ENCODE measurements at places on chromosomes 11 and 22.

DNA sequence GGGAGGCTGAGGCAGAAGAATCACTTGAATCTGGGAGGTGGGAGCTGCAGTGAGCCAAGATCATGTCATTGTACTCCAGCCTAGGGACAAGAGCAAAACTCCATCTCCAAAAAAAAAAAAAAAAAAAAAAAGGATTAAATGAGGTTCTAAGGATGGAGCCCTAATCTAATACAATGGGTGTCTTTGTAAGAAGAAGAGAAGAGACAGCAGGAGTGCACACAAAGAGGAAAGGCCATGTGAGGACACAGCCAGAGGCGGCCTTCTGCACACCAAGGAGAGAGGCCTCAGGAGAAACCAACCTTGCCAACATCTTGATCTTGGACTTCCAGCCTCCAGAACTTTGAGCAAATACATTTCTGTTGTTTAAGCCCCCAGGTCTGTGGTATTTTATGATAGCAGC, 66.6 kb upstream of the CECR2 start:
- no peak for DNase-seq

- DNase-seq, result peak; percentile 41
These were observed 2.0 kb downstream of the CREB3L1 start for GRCh38 chr11:46279126-46280099.

DNA sequence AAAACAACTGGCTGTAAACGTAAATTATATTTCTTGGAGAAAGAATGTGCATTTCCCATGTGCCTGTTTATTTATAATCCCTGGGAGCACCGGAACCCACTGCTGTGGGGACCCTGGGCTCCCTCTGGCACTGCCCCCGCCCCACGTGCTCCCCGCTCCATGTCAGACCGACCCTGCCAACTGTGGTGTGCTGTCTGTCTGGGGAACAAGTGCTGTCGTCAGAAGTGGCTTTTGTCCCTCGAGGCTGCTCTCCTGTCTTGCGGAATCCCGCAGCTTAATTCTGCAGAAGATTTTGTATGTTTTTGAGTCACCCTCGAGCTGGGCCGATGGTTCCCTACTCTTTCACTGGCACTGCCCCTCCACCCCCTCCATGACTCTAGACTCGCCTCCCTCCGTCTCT, 2.4 kb downstream of the LRRC10B start:
- DNase-seq, result no peak

- DNase-seq, result peak; percentile 86
These were observed 12.7 kb downstream of the GTPBP1 start for GRCh38 chr22:38718414-38718813.

GRCh38 chr11:78933350-78933749, 358.7 kb upstream of the NARS2 start:
- no peak for DNase-seq

DNA sequence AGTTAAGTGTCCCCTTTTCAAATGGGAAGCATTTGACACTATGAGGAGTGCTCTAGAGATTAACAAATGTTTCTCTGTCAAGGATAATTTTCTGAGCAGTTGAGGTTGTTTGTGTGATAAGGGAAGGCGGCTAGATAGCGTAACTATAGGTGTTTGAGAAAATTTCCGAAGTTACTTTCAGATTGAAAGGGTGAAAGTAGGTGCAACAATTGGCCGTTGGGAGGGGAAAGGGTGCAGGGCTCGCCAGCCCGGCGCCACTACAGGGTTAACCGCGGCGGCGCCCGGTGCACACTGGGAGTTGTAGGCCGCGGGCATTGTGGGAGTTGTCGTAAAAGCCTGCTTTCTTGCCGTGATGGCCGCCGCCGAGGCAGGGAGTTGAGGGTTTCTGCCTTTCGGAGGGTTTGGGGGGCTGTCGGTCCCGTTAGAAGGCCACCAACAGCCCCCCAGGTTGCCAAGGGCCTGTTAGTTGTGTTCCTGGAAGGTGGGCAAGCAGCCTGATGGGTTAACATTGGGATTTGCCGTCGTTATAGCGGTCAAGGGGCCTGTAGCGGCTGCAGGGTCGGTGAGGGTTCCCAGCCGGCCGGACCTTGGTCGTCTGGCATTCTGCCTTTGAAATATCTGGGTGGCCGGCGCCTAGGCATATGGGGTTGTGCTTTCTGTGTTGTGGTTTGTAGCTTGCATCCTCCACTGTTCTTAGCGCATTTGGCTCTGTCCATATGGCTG, 36.5 kb upstream of the HSD17B12 start:
- DNase-seq, result peak; percentile 93

- no peak for DNase-seq
These were observed 1.5 kb downstream of the HIPK3 start for GRCh38 chr11:33258631-33259205.

GRCh38 chr11:120510406-120511115, 987 bp upstream of the GRIK4 start:
- DNase-seq, result no peak

DNA sequence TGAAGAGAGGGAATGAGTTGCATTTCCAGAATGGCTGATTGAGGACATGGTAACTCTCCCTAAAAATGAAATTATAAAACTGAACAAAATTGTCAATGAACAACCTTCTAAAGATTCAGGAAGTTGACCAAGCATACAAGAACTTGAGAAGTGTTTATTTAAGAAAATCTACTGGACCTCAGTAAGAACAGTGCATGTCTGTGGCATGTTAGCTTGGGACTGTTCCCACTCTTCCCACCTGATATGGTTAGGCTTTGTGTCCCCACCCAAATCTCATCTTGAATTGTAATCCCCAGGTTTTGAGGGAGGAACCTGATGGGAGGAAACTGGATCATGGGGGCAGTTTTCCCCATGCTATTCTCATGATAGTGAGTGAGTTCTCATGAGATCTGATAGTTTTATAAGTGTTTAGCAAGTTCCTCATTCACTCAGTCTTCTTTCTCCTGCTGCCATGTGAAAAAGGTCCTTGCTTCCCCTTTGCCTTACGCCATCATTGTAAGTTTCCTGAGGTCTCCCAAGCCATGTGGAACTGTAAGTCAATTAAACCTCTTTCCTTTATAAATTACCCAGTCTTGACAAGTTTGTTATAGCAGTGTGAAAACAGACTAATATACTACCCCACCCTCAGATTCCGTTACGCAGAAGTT, 15.4 kb downstream of the MS4A13 start:
- no peak for DNase-seq

- no peak for DNase-seq
These were observed 30.2 kb upstream of the ACCSL start for GRCh38 chr11:44017443-44018126.

DNA sequence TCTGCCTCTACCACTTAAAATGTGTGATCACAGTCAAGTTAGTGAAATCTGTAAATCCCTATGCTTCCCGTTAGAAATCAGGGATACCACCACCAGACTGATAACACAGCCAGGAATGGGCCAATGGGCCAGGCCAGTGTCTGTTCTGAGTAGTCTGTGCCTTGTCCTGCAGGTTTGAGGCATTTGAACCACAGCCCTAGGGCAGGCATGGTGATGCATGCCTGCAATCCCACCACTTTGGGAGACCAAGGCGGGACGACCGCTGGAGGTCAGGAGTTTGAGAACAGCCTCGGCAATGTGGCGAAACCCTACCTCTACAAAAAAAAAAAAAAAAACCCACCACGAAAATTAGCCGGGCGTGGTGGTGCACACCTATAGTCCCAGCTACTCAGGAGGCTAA, 12.1 kb upstream of the AHNAK start:
- DNase-seq, result no peak

Data from hepatocyte (in vitro differentiated cells).